Lung microvascular endothelial cell (primary cell): ENCODE measurements at places on chromosomes 11 and 22. TPM values are rescaled to one million over a fixed set of nuclear protein-coding genes. Genes with fewer than 3 reads are reported as not detected.

- DNase-seq = no peak
Observed at GRCh38 chr11:30617762-30618161, 31.6 kb upstream of the MPPED2 start.

The MUC6 gene
- not detected in 2 replicates for total RNA-seq

DNA sequence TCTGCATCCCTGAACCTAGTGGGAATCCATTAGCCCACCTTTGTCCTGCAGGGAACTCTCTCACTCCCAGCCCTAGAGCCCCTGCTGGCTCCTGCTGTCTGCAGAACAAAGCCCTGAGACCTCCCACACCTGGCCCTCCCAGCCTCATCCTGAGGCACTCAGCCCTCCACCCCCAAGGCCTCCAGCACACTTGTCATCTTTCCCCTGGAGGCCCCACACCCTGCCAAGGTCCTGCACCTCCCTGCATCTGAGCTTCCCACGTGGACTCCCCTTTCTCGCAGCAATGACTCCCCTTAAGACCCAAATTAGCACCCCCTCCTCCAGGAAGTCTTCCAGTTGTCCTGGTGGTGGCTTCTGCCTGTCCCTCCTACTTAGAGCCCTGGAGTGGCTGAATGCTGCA, 42.3 kb upstream of the LINC01488 start:
- no peak for DNase-seq

The CYTH4 gene
- total RNA-seq = under 0.01 TPM in 1 of 2 replicates, not detected in the other
